Anterior cingulate cortex (tissue), 58 donors: ENCODE measurements at places on chromosomes 4 and X.

DNA sequence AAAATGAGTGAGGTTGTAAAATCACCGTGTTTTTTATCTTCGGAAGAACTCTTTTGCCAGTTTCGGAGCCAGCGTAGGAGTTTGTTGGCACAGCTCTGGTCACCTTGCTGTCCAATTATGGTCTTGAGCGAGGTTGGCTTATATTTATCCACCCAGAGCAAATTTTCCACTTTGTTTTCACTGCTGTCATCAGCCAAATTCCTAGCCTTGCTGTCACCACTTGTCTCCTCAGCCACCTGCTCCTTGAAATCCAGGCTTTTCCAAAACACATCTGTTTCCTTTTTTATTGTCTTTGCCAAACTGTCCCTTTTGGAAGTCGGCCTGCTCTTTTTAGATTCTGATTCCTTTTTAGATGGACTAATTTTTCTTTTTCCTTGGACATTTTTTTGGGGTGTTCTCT is 57.6 kb downstream of the RFC1 start:
- no peak for DNase-seq

GRCh38 chrX:10508891-10509290 is 111.5 kb downstream of the MID1 start:
- DNase-seq = no peak

DNA sequence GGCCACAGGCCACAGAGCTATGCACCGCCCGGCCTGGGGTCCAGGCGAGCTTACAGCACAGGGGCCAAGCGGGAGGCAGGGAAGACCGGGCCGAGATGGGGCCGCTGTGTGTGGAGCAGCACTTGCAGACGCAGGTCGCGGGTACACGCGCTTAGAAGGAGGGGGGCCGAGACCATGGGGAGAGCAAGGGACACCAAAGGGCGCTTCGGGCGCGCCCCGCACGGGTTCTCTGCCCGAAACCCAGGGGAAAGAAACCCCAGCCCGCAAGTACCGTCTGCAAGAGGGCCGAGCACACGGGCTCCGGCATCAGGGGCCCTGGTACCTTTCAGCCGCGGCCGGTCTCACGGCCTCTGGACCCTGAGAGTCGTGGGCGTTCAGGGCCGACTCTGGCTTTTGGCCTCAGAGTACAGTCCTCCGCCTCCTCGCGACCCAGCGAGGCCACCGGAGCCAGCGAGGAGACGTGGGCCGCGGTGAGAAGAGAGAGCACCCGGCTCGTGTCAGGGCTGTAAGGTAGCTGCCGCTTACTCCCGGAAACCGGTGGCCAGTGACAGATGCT is 342 bp downstream of the EOLA2 start:
- DNase-seq = no peak

GRCh38 chr4:78560296-78560963 is 8.9 kb downstream of the ANXA3 start:
- no peak for DNase-seq

GRCh38 chr4:85369703-85370380 is 105.1 kb upstream of the ARHGAP24 start:
- no peak for DNase-seq

DNA sequence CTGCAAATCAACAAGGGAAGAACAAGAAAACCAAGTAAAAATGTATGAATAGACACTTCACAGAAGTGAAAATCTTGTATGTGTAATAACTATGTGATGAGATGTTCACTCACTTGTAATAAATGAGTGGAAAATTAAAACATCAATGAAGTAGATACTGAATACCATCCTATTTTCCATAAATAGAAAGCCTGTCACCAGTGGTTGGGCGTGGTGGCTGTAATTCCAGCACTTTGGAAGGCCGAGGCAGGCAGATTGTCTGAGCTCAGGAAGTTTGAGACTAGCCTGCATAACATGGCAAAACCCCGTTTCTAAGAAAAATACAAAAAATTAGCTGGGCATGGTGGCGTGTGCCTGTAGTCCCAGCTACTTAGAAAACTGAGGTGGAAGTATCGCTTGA is 53.5 kb upstream of the SOD3 start:
- no peak for DNase-seq

- no peak for DNase-seq
These were observed 272.1 kb upstream of the AGTR2 start for GRCh38 chrX:115898382-115899001.

DNA sequence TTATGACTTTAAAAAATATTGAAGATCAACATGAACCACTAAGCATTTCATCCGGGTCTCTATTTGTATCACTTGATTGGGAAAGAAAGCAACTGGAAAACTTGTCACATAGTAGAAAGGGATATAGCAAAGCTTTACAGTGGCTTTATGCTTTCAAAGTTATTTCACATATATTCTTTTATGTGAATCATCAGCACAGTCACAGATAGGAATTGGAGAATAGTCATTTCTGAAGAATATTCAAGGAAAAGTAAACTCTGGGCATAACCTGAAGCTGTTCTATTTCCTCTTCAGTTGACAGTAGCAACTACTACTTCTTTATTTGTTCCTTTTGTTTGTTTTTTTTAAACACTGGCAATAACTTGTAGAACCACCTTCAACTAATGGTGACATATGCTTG is 50.5 kb downstream of the MND1 start:
- no peak for DNase-seq

- no peak for DNase-seq
These were observed 316.6 kb upstream of the BOD1L1 start for GRCh38 chr4:13944095-13944511.

- no peak for DNase-seq
These were observed 253.6 kb downstream of the CBLL2 start for GRCh38 chrX:22526339-22526738.

GRCh38 chrX:23292354-23292987 is 42.2 kb upstream of the PTCHD1 start:
- DNase-seq = no peak

DNA sequence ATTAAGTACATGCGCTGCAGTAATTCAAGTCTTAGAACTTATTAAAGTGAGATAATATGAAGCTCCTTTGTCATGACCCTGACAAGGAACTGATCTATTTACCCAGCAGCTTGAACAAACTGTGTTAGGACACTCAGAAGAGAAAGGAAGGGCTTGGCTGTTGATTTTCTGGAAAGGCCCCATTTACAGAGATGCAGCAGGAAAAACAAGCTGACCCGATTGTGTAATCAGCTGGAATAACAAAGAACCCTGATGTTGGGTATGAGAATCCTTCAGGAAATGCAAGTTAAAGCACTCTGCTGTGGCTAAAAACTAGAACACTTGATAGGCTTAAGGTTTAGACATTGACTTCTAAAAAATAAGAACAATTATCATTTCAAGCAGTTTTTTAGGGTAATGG is 64.8 kb downstream of the TBC1D9 start:
- DNase-seq = no peak

DNA sequence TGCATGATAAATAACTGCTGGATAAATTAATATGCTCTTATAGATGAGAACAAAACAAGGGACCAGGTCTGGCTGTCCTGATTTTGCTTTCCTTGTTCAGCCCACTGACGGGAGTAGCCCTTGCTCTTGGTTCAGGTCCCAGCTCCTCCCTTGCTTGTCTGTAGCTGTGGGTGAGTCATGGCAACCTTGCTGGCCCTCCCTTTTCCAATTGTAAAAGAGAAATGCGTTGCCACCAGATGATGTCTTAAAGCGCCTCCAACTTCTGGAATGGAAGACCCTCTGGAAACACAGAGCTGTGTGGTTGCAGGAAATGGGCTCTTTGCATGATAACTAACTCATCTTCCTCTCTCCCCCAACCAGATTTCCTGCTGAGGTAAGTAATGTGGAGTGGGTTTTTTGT is 171.4 kb downstream of the AASDH start:
- no peak for DNase-seq

DNA sequence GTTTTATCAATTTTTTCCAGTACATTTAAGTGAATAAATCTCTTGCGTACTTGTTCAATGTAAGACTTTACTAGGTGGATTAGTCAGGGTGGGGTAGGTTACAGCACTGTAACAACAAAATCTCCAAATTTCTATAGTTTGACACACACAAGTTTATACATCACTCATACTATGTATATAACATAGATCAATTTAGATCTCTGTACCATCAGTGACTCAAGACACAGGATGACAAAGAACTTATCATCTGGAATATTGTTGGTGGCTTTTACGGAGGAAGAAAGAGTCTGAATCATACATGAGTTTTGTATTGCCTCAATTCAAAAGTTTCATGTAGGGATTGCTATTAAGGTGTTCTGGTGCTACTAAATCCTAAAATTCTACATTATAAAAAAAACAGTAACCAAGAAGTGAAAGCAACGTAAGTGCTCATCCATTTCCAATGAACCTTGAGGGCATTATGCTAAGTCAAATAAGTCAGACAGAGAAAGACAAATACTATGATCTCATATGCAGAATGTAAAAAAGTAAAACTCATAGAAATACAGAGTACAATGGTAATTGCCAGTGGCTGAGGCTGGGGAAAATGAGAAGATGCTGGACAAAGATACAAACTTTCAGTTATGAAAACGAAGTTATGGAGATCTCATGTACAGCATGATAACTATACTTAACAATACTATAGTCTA is 98.0 kb upstream of the DKK2 start:
- no peak for DNase-seq

- no peak for DNase-seq
These were observed 695.0 kb upstream of the HS3ST1 start for GRCh38 chr4:12123707-12124106.

DNA sequence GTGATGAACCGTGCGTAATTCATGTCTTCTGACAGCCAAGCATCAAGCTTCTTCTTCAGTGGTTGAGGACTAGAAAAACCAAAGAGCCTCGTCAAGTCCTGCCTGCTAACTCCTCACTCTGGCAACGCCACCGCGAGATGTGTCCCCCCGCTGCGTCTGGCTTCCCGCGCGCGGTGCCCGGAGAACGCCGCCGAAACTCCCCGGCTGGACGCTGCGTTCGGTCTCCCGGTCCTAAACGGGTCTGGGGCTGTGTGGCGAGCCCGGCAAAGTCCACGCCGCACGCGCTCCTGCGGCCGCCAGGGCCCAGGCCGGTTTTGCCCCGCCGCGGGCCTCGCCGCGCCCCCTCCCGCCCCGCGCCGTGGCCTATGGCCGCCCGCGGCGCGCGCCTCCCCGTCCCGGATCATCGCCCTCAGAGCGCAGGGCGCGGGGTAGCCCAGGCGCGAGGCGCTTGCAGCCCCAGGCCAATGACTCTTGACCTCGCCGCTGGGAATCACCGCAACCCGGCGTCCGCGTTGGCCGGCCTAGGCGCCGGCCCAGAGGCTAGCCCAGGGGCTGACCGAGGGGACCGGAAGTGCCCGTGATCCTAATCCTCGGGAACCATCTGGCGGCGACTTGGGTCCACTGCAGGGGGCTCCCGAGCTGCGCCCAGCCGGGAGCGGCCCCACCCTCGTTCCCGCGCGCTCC is at the start of gene AADAT:
Gene AADAT, minus strand, starts transcription at position 289 of the 684 bp plus-strand sequence. Its CDS starts 266 bp downstream, at position 23.
- peak; percentile 38 for DNase-seq

DNA sequence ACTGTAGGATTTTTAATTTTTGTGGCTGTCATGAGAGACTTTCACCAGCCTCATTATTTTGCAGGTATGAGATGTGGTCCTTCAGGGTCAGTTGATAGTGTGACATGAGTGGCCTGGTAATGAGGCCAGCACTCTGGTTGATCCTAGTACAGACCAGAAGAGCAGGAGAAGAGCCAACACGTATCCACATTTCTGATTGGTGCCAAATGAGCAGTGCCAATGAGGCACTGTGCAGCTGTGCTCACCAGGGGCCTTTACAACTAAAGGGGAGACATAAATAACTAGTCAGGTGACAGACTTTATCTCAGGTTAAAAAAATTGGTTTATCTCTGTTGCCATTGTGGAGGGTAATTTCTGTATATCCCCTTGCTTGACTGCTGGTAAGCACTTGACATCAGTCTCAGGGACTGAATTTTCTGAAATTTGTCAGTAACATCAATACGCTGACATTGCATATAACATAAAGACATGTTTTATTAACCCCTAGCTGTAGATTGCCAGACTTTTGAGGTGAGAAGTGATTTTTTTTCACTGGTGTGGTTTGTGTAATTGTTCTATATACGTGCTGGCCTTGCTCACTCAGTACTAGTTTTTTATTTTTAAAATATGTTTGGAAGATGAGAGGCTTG is 101.2 kb downstream of the AFF1 start:
- no peak for DNase-seq

GRCh38 chrX:53072418-53073114 is 9.6 kb upstream of the TSPYL2 start:
- DNase-seq = no peak

GRCh38 chr4:72817012-72817411 is 248.0 kb upstream of the ADAMTS3 start:
- no peak for DNase-seq

DNA sequence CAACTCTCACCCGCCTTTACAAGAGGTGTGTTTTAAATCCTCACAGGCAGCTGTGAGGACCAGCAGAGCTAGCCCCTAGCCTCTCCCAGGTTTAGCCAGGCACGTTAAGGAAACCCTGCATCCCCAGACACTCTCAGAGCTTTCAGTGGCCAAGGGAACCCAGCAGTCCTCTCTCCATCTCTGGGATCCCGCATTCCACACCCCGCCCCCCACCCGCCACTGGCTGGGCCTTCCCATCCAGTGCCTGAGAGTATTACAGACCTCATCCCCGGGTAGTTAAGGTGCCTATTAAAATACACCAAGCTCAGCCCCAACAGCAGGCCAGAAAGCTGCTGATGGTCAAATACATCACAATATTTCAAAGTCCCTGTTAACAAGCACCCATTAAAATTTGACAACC is 256.2 kb downstream of the BCOR start:
- DNase-seq = no peak

- DNase-seq = no peak
These were observed 413.2 kb upstream of the CXorf51B start for GRCh38 chrX:146396409-146396808.

- DNase-seq = no peak
These were observed 40.9 kb upstream of the MSX1 start for GRCh38 chr4:4818415-4819212.

- peak; percentile 50 for DNase-seq
These were observed 20.1 kb downstream of the ACSL1 start for GRCh38 chr4:184805462-184806228.

GRCh38 chr4:85500110-85500867 is 25.3 kb downstream of the ARHGAP24 start:
- no peak for DNase-seq

DNA sequence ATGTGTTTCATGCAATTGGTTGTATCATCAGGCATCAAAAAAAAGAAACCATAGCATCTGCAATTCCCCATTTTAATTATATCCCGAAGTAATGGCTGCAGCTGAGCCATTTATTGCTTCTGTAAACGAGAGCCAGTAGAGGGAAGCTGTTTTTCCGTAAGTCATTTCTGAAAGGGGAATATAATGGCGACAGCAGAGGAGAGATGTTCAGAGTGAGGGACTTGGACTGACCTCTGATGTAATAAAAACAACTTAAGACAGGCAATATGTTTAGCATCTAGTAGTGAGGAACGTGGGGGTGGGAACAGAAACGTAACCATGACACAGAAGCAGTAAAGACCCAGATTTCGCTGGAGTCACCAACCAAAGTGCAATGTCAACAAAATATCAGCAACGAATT is 31.5 kb upstream of the NAA11 start:
- no peak for DNase-seq

GRCh38 chrX:119467433-119467832 is 811 bp upstream of the SLC25A5 start:
- DNase-seq = no peak

GRCh38 chr4:8594097-8595038 is 1.8 kb downstream of the CPZ start:
- DNase-seq = peak; percentile 16
